ENCODE measurements at places on chromosomes 7 and 10.

DNA sequence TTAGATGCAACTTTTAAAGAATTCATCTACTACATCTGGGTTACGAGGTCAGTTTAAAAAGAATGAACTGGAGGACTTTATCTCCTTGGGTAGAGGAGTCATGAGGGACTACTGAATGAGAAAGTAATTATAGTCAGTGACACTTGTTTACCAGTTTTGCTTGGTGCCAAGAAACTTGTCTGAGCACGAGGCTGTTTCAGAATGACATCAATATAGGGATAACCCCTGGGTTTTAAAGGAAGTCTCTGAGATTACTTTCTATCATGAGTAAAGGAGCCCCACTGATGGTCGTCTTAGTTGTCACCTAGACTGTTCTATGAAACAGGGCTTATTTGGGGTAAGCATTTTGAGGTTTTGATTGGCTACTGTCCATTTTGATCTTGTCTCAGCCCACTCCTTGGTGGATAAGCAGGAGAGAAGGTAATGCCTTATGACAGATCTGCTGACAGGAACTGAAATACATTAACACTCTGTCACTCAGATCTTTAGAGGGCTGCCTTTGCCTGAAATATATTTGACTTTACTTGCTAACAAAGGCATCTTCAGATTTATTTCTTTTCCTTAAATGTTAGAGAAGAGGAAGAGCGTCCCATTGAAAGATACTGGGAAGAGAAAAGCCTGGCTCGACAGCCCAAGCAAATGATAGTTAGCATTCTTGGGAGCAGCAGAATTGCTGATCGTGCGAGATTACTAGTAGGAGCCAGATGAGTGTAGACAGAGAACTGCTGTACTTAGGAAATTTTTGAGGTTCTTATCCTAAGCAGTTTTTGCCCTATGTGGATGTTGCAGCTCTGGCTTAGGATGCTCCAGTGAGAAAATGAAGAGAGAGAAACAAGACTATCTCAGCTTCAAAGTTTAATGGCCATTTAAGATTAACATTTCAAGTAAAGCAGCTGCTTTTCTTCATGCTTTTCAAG, 299.2 kb upstream of the LRGUK start:
- DNase-seq: no peak

- DNase-seq: no peak
These were observed 426.4 kb upstream of the ZMIZ1 start for GRCh38 chr10:78642269-78642816.

- no peak for DNase-seq
These were observed 124.5 kb upstream of the FAM20C start for GRCh38 chr7:67661-68395.

GRCh38 chr10:76974017-76974691, 663.5 kb downstream of the KCNMA1 start:
- DNase-seq: no peak

DNA sequence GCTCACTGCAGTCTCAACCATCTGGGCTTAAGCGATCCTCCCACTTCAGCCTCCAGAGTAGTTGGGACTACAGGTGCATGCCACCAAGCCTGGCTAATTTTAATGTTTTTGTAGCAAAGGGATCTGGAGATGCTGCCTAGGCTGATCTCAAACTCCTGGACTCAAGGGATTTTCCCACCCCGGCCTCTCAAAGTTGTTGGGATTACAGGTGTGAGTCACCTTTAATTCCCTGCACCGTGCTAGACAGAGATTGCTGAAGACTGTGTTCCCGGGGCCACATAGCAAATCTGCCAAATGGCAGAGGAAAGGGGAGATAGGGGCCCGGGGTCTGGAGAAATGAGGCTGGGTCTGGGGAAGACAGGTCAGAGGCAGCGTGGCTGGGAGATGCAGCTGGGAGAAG, 20.6 kb upstream of the PSMG3 start:
- no peak for DNase-seq

Data from CD4-positive, alpha-beta T cell treated with Interferon alpha-2 for 1 hour (primary cell).